ENCODE measurements at places on chromosomes 2 and 18.

GRCh38 chr2:67642046-67642382 lies 244.9 kb downstream of the ETAA1 start:
- DNase-seq = no peak

GRCh38 chr2:12948961-12949353 lies 232.2 kb downstream of the TRIB2 start:
- peak; percentile 2 for DNase-seq

DNA sequence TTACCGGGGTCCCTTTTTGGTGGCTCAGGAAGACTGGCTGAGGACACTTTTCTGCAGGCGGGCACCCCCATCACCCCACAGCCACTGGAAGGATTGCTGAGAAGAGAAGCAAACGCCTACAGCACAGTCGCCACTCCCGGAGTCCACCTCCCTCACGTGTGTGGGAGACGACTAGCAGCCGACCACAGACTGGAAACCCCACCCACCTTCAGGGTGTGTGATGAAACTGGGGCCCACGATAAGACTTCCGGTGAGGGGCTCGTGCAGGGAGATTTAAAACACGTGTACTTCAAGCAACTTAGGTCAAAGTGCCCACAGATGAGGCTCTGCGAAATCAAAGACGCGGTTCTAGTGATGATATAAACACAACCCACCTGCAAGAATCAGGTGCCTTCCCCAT lies 26.3 kb downstream of the MBP start:
- DNase-seq = peak; percentile 49

- DNase-seq = no peak
Measured at GRCh38 chr2:21095178-21095577, 28.6 kb upstream of the TDRD15 start.

GRCh38 chr2:224440988-224441387 lies 39.1 kb upstream of the FAM124B start:
- DNase-seq = no peak

DNA sequence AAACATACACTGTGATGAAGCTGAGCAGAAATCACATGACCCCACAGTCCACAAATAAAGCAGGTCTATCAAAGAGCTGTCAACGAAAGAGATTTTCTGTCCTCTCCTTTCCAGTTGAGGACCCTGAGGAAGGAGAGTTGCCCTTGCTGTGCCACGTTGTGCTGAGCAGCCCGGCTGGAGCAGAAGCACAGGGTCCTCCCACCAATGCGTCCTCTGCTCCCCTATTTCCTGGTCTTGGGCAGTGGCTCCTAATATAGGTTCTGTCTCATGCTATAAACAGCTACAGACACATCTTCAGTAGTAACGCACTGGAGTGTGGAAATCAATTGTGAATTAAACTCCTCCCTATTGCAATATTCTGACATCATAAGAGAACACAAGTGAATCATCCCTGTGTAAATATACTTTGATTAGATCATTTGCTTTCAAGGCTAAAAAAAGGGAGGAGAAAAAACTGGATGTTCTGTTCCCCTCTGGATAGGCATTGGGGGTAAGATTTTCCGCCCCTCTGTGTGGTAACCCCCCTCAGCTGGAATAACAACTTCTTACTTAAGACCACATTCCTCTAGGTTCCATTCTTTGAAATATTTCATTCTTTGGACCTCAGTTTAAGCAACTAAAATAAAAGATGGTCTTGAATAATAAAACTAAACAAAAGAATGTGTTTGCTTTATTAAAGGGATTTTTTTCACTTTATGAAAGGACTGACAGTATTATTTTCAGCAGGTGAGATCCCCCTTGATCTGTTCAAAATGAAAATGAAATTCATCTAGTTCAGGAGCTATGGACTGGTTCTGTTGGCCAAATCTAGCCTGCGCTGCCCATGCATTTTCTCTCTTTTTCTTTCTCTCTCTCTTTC lies 8.3 kb upstream of the RHOB start:
- DNase-seq = no peak

GRCh38 chr2:127735537-127736399 lies 34.5 kb downstream of the SFT2D3 start:
- DNase-seq = no peak

GRCh38 chr2:105803337-105803736 lies 58.6 kb downstream of the NCK2 start:
- no peak for DNase-seq

- no peak for DNase-seq
Measured at GRCh38 chr2:100253786-100254185, 68.5 kb downstream of the LONRF2 start.

- DNase-seq = no peak
Measured at GRCh38 chr2:208608122-208608835, 201.7 kb downstream of the PTH2R start.

DNA sequence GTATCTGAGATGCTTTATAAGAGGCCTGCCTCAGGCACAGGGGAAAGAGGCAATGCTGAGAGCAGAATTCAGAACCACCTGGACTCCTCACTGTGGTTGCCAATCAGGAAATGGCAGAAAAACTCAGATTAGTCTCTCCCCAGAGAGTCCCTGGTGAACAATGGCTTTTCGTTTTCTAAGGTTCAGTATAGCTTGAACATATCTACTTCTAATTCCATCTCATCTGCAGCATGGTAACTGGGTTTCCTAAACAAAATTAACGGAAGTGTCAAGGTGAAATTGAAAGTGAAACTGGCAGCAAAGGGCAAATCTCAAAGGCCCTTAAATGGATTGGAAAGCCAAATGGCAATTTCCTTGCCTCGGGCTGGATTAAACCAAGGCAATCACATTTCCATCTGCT lies 480.2 kb upstream of the ACVR2A start:
- no peak for DNase-seq

GRCh38 chr2:186423481-186423880 lies 62.6 kb upstream of the ZC3H15 start:
- no peak for DNase-seq

GRCh38 chr18:75072672-75073371 lies 136.1 kb downstream of the PTGR3 start:
- no peak for DNase-seq

DNA sequence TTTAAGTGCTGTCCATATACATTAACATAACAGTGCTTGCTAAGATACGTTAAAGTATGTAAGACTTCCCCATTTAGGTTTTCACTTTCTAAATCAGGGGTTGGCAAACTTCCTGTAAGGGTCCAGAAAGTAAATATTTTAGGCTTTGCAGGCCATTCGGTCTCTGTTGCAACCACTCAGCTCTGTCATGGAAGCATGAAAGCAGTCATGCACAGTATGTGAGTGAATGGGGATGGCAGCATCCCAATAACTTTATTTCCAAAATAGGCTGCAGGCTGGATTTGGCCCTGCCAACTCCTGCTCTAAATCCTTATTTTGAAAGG lies 128.7 kb downstream of the PLA2R1 start:
- no peak for DNase-seq

GRCh38 chr2:240538031-240538780 lies 19.6 kb downstream of the ANKMY1 start:
- DNase-seq = no peak

- DNase-seq = no peak
Measured at GRCh38 chr2:140654565-140654964, 1476.3 kb downstream of the LRP1B start.

- DNase-seq = no peak
Measured at GRCh38 chr2:40451918-40452605, at the start of gene SLC8A1. Gene SLC8A1, minus strand, starts transcription at chr2:40452090.

DNA sequence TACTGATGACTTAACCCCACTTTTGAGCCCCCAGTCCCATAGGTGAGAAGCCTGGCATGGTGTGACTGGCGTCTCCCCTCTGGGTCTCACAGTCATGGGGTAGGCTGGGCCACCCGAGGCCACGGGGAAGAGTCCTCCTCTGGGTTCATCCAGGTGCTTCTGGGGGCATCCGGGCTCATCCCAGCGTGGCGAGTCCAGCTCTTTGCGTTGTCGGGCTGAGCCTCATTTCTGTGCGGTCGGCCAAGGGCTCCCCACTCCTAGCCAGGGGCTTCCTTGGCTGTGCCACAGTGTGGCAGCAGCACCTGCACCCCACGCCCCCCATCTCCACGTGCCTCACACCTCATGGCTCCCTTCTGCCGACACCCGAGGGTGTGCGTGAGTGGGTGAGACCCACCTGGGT lies 27.6 kb upstream of the SNED1 start:
- DNase-seq = no peak

GRCh38 chr2:168584911-168585310 lies 128.8 kb downstream of the CERS6 start:
- no peak for DNase-seq

- DNase-seq = no peak
Measured at GRCh38 chr18:57780706-57781347, 22.3 kb downstream of the ATP8B1 start.

DNA sequence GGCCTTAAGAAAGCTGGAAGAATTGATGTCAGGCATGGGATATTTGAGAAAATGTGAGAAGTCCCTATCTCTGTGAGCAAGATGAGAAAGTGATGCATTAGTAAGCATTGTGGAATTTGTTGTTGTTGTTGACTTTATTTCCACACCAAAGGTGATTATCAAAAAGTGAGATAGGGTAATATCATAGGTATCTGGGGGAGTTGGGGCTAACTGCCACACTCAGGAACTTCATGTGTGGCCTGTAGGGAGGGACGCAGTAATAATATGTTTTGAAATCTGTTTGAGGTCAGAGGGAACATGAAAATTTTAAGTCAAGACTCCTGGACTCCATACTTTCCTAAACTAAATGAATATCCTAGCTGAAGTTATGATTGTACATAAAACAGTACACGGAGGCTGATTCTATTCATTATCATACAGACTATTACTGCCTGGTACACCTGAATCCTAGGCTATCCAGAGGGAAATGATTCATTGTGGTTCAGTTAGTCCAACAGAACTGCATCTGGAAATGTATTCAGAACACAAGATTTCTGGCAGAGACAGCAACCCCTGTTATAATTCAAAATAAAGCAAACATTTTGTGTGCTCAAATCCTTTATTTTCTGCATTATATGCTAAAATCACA lies 304.8 kb downstream of the CPS1 start:
- DNase-seq = no peak

GRCh38 chr2:224688997-224689396 lies 27.2 kb downstream of the CCDC195 start:
- DNase-seq = no peak

DNA sequence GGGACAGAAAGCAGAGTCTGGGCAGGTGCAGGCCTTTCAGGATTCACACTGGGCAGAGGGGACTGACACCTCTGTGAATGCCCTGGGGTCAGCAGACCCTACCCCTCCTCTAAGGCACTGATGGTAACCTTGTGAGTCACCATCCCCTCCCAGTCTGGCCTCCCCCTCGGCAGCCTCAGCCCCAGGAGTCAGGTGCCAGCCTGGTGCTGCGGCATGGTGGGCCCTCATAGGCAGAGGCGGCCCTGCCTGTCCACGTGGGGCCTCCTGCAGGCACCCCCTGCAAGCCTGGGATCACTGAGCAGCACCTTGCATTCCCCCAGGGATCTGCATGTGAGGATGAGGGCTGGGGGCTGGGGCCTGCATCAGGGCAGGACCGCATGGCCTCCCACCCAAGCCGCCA lies 4.8 kb upstream of the GPR17 start:
- DNase-seq = no peak

DNA sequence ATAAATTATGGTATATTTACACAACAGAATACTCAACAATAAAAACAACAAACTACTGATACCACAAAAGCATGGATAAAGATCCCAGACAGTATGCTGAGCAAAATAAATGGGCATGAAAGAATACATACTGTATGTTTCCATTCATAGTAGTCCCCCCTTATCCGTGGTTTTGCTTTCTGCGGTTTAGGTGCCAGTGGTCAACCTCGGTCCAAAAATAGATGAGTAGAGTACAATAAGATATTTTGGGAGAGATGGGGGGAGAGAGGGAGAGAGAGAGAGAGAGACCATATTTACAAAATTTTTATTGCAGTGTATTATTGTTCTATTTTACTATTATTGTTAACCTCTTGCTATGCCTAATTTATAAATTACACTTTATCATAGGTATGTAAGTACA lies 21.0 kb upstream of the TGFA start:
- no peak for DNase-seq

GRCh38 chr2:120318626-120319025 lies 27.3 kb upstream of the INHBB start:
- DNase-seq = no peak

Data from stimulated activated CD4-positive, alpha-beta T cell treated with anti-CD3 and anti-CD28 coated beads, Interleukin-12 subunit alpha, Interleukin-12 subunit beta, amount 100 ng/mL, for 48 hours (primary cell).